ENCODE measurements at places on chromosomes 6 and 20.

GRCh38 chr6:73747289-73747688, 51.3 kb downstream of the CD109 start:
- no peak for DNase-seq

DNA sequence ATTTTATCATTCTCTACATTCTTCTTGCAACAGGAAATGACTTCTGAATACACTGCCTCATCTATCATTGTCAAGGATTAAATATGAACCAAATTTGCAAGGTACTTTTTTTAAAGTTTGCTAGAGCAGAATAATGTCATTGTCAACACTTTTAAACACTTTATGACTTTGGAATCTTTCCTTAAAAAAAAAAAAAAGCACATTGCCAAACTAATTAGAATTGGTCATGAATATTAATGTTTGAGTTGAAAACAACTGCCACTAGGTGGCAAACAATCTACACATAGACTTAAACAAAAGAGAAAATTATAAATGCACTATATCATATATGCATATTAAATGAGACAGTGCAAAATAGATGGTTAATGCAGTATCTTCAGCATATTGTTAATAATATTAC, 32.5 kb upstream of the TMEM244 start:
- DNase-seq, result no peak

DNA sequence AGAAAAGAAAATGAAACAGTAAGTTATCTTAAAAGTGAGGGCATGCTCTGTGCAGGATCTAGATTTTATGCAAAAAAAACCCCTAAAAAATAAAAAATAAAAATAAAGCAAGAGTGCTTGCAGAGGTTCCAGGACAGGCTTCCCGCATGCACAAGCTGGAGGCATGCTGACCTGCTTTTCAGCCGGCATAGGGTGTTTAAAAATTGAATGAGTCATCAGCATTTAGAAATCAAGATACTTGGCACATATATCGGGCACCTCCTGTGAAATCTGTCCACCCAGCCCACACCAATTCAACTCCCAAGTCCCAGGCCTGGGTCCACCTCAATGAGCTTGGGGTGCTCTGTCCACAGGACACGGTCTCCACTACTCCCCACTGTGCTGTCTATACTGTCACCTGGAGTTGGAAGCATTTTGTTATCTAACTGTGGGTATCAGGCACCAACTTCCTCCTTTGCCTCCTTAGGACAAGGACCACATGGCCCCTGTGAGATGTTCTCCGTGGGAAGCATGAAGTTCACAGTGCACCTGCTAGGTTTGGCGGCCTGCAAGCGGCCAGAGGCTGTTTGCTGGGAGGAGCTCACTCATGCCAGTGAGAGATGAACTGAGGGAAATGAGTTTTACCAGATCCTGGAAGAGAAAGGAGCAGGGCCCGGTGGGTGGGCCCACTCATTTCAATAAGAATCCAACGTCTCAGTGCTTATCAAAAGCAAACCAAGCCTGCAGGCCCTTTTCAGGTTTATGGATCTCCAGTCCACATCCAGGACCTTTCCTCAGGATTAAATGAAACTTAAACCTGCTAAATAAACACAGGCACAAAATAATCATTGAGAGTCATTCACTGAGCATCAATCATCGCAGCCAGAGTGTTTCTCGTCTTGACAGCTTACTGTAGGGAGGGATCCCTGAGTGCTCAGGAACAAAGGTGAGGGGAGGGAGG, 121.1 kb downstream of the FOXA2 start:
- DNase-seq, result no peak

GRCh38 chr6:133259561-133259960, 18.4 kb downstream of the EYA4 start:
- DNase-seq, result no peak

GRCh38 chr6:116073765-116074440, 13.2 kb upstream of the FRK start:
- no peak for DNase-seq

DNA sequence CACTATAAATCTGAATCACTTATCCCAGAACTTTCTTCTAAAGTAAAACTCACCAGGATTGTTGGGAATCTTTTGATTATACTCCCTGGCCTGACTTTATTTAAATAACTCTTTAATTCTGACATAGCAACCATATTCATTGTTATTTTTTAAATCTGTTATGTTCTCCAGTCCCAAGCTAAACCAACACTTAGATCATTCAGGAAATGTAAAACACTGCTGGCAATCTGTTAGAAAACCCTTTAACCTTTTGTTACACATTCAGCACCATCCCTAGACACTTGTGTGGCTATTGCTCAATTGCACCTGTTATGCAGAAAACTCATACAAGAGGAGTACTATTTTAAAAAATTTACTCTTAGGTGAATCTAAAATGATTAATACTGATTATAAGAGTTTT, 101.8 kb upstream of the NHSL1 start:
- no peak for DNase-seq

- DNase-seq, result no peak
Observed at GRCh38 chr20:10807013-10807412, 133.2 kb upstream of the JAG1 start.

GRCh38 chr6:113481458-113481857, 375.7 kb upstream of the MARCKS start:
- no peak for DNase-seq

DNA sequence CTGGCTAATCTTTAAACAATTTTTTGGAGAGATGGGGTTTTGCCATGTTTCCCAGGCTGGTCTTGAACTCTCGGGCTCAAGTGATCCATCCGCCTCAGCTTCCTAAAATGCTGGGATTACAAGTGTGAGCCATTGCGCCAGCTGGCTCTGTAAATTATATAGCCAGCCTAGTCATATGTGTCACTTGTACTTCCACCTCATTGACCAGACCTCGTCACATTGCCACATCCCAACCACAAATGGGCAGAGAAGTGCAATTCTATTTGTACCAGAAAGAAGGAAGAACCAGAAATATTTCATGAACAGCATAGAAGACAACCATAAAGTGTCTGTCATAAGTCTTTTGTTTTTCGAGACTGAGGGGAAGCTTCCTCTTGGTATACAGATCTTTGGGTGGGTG, 304.9 kb upstream of the RNF24 start:
- DNase-seq, result no peak

DNA sequence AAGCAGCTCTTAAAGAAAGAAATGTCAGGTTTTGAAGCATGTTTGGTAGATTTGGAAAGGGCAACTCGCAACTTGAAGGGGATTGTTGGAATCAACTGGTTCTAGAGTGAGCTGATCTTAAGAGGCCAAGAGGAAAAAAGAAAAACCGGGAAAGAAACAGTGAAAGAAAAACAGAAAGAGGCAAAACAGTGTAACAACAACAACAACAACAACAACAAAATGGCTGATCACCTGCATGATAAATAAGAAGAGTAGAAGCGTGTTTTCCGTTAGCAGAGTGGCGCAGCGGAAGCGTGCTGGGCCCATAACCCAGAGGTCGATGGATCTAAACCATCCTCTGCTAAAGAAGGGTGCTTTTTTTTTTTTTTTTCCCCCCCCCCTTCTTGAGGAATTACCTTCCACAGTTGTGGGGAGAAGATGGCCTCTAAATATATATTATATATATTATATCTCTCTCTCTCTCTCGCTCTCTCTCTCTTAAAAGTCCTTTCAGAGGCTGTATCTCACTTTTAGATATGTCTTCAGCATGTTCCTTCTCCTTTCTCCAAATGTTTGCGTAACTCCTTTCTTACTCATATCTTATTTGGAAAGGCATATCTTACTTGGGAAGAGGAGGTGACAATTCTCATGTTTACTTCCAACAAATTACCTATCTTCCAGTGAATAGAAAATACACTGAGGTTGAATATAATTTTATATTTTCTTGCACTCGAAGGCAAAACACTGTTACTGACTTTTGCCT, 134.4 kb downstream of the OR2B2 start:
- no peak for DNase-seq

- DNase-seq, result no peak
Observed at GRCh38 chr6:149380523-149380922, 19.5 kb upstream of the SUMO4 start.

DNA sequence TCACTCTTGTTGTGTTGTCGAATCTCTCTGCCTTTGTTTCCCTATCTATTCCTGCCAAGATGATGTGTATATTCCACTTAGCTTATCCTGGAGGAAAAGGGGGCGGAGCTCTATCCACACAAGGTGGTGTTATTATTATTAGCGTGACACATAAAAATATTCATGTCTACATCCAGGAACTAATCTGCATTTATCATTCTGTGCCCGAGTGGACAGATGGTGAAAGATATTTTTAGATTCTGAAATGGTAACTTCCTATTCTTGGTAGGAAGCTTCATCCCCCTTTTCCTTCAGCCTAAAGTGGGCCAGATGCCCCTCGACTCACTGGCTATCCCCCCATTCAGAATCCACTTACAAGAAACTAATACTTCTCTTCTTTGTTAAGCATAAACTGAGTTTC, 2.0 kb downstream of the XKR7 start:
- no peak for DNase-seq

GRCh38 chr6:117906507-117906957, 532 bp upstream of the SLC35F1 start:
- DNase-seq, result no peak

GRCh38 chr20:62838128-62838891, 21.5 kb downstream of the COL9A3 start:
- DNase-seq, result no peak

All from activated CD8-positive, alpha-beta memory T cell treated with anti-CD3 and anti-CD28 coated beads, Interleukin-2, amount 50 U/mL, for 48 hours (primary cell).